ENCODE measurements at places on chromosomes 6 and 20.

DNA sequence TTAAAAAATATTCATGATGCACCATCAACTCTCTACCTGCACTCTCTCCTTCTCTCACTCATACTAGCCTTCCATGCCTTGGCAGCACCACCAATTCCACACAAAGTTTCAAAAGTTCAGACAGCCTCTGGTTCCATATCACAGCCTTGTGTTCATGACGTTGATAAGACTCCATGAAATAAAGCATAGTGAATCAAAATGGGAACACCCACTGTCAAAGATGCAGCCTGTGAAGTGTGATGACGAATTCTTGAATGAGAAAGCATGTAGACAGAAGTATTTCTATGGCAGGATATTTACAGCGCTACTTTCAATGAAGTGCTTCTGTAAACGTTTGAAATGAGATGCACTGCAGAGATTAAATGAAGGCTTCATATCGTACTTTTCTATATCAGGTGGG lies 77.3 kb upstream of the FERMT1 start:
- no peak for DNase-seq

GRCh38 chr6:159311618-159312017 lies 142.4 kb downstream of the FNDC1 start:
- DNase-seq = no peak

GRCh38 chr6:31267651-31268368 lies 4.1 kb downstream of the HLA-C start:
- DNase-seq = no peak

DNA sequence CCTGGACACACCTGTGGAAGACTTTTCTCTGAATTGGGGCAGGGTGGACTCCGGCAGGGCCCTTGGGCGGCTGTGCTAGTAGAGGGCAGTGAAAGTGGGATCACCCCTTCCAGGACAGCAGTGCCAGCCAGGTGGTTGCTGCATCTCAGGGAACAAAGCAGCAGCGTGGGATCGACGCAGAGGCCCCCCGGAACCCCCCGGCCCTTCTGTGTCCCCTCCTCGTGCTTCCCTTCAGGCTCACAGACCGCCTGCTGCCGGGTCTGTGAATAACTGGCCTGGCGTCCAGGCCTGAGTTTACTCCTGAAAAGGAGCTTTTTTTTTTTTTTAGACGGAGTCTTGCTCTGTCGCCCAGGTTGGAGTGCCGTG lies 8.9 kb upstream of the DNAJC5 start:
- DNase-seq = no peak

- DNase-seq = no peak
These were observed 8.7 kb downstream of the GPLD1 start for GRCh38 chr6:24480705-24481104.

GRCh38 chr6:8940356-8940755 lies 505.0 kb upstream of the SLC35B3 start:
- DNase-seq = no peak

DNA sequence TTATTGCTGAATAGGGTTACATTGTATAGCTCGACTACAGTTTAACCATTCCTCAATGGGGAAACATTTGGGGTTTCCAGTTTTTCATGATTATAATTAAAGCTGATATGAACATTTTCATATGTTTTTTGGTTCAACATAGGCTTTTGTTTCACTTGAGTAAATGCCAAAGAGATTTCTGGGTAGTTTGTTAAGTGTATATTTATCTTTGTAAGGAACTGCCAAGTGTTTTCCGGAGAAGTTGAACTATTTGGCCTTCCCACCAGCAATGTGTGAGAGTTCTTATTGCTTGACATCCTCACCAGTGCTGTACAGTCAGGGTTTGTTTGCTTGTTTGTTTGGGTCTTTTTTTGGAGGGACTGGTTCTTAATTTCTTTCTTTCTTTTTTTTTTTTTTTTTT lies 83.7 kb upstream of the RALY start:
- DNase-seq = no peak

GRCh38 chr6:39816747-39817146 lies 24.6 kb downstream of the DAAM2 start:
- DNase-seq = no peak

DNA sequence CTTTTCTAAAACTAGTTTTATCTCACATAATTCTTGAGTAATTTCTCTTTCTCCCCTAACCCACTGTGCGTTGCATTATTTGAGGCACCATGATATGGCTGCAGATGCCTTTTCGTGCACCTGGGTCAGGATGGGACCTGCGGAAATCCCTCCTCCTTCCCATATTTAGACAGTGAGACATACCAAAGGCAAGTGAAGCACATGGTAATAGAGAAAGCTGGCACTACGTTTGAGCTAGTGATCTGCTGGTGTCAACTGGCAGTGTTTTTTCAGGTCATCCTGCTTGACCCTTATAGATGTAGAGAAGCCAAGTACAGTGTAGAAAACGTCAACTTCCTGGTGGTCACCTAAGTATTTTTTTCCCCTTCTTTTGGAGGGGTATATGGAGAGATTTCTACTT lies 71.7 kb downstream of the FOXO3 start:
- DNase-seq = no peak

DNA sequence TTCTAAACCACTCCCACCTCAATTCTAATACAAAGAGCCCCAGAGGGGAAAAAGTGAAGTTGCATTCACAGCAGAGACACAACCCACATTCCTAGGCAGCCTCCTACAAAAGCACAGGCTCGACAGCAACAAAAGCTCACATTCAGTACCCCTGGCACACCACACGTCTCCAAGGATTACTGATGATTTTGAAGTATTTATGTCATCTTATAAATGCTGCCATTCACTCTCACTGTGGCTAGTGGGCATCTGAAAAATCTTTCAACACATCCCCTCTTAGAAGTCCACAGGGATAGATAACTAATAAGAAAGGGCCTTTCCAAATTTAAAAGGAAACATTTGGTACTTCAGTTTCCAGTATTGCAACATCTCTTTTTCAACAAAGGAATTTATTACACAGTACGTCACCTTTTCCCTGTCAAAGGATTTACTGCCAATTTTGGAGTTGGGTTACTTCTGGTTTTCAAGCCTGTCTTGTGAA lies 146.7 kb downstream of the TASP1 start:
- no peak for DNase-seq

GRCh38 chr20:43584448-43585136 lies 6.1 kb upstream of the IFT52 start:
- no peak for DNase-seq

- no peak for DNase-seq
These were observed 41.4 kb downstream of the MYT1 start for GRCh38 chr20:64205611-64206026.

- no peak for DNase-seq
These were observed 15.9 kb downstream of the DDO start for GRCh38 chr6:110399219-110400071.

DNA sequence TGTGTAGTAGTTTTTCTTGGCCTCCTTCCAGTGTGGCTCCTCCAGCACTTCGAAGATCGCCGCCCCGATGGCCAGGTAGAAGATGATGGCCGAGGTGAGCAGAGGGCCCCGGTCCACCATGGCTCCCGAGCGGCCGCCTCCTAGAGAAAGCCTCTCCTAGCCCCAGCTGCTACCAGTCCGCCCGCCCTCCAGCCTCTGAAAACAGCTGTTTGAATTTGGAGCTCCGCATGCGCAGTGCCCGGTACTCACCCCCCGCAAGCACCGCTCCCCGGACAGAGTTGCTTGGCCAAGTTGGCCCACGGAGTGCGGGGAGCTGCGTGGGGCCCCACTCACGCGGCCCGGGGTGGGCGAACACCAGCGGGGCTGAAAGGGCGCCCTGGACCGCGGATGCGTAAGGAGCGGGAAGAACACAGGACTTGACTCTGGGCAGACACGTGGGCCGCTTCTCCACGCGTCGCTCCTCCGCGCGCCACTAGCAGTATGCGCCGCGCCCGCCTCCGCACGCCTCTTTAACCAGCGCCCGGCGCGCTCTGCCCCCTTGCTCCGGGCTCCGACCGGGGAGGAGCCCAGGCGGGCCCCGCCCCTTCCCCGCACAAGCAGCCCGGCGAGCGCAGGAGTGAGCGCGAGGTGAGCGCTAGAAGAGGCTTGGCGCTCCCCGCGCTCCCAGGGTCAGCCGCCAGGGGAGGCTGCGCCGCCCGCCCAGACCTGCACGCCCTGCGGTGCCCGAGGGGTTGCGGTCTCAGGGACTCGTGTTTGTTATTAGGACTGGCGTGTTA lies at the start of gene KCNK5:
Gene KCNK5 (minus strand): TSS at position 484 of the 776 bp plus-strand sequence. CDS start 364 bp downstream, at position 120.
- no peak for DNase-seq

DNA sequence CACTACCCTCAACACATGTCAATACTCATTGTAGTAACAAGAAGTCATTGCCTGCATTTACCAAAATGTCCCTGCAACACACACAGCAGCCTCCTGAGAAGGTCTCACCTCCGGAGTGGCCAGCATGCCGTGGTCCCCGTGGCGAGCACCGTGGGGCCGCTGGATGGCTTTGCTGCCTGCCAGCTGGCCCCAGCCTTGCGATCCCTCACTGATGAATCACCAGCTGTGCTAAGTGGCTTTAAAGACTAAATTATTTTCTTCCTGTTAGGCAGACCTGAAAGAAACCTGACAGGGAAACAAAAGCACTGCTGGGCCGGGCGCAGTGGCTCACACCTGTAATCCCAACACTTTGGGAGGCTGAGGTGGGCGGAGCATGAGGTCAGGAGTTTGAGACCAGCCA lies 306.7 kb downstream of the CDH4 start:
- peak; percentile 56 for DNase-seq

DNA sequence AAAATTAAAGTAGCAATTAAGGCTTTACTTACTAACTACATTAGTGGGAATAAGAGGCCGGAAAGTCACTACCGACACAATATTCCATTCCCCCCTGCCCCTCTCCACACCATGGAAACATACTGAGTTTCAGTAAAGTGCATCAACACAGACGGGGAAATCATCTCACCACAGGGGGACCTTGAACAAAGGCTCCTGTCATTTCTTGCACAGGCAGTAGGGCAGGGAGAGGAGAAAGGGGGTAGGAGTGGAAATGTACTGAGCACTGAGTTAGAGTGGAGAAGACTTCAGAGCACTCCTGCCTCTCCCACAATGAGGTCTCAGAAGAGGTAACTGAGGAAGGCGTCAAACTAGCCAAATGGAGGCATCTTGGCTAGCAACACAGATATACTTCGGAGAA lies 1426.9 kb upstream of the EYS start:
- DNase-seq = no peak

DNA sequence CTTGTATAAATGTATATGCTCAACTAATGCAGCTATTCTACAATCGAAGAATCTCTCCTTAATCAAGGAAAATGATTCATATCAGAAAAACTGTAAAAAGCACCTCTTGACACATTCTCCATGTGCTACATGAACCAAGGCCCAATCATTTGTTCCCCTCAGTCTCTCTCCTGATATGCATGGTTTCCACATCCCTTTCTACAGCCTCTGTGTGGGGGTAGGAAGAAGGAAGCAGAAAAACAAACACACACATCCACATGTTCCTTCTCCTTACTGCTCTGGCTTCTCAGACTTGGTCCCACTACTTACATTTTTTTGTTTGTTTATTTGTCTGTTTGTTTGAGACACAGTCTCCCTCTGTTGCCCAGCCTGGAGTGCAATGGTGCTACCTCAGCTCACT lies 510.5 kb downstream of the PRKN start:
- no peak for DNase-seq

- no peak for DNase-seq
These were observed 534.2 kb upstream of the GJE1 start for GRCh38 chr6:141598487-141598886.

- no peak for DNase-seq
These were observed 6.0 kb downstream of the RPP40 start for GRCh38 chr6:4997862-4998261.

- DNase-seq = no peak
These were observed 27.2 kb downstream of the ACSS1 start for GRCh38 chr20:25030649-25031207.

DNA sequence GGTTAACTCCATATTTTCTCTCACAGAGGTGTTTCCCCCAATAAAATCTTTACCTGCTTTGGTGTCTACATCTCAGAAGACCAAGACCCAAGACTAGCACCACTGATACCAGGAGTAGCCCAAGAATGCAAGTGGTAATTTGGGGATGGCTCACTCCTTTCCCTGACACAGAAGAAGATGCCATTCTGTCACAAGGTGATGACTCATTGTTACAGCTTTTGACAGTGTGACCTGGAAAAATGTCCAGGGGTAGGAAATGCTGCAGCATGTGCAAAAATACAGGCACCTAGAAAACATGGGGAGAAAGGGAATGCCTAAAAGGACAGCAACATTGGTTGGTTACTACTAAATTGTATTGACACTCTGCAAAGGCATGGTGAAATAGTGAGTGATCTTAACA lies 254.0 kb upstream of the GJE1 start:
- DNase-seq = no peak

DNA sequence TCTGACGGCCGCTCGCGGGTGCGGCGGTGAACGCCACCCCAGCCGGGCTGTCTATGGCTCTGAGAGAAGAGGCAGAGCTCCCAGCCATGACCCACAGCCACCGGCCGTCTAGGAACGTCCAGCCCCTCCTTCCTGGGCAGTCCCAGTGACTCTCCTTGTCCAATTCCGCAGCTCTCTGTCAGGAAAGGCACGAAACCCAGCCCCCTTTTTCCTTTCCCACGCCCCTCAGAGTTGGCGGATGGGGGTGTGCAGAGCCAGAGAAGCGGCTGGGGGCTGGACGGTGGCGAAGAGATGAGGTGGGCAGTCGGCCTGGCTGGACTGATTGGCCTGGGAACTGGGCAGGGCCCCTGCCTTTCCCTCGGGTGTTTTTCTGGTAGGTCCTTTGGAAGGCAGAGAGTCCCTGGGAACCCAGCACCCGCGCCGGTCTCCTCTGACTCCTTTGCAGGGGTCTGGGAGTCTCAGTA lies 1.5 kb downstream of the EBF4 start:
- DNase-seq = no peak

DNA sequence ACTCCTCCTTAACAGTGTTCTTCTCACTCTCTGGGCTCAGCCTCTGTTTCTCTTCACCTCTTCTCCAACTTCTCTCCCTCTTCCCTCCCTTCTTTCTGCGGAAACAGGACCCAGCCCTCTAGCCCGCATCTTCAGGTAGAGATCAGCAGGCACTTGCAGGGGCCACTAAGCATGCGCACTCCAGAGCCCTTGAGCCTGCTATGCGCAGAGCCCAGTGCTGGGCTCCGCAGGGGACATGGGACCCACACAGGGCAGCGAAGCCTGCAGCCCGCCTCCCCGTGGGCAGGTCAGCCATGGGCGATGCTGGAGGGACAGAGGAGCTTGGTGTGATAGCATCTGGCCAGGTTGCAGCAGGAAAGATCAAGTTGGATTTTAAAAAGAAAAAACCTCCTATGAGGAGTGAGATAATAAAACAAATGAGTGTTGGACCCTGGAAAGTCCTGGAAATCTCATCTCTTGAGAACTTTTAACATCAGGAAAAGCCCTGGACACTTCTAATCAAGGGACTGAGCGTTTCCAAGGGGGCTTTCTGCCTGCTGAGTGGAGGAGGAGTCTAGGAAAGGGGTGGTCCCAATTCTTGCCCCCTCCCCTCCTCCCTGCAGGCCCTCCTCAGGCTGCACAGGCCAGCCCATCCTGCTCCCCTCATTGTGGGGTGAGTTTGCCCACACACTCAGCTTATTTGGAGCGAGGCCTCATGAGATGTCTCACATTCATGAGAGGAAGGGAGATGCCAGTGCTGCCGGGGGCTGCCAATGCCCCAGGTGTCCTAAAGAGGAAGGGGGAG lies 71.9 kb downstream of the MDGA1 start:
- peak; percentile 5 for DNase-seq
